ENCODE measurements at places on chromosomes 1 and 21.

DNA sequence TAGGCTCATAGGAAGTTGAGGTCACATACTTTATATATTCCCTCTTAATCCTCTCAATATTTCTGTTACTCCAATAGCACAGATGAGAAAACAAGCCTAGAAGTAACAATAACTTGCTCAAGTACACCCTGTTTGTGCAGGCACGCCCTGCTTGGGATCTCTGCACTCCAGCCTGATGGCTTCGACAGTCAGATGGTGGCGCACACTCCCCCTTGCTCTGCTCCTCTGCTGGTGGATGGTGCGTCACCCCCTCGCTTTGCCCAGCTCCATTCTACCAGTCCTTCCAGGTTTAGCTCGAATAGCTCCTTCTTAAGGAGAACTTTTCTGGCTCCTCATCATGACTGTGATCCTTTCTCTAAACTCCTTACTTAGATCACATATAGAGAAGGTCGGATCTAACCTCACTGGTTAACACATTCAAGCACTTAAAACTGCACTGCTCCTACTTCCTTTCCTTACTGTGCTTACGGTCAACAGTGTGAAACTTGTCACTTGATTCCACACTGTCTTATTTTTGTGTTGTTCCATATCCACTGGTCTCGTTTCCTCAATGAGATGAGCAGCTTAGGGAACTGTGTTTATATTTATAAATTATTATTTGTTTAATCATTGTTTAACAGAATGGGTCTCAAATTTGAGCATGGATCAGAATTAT lies 3.0 kb downstream of the TSPAN2 start:
- DNase-seq = no peak

- no peak for DNase-seq
Measured at GRCh38 chr1:72186733-72187307, 95.5 kb downstream of the NEGR1 start.

GRCh38 chr1:200837931-200838571 lies 34.7 kb upstream of the GPR25 start:
- DNase-seq = peak; percentile 5

GRCh38 chr21:27954543-27955165 lies 987.8 kb upstream of the ADAMTS5 start:
- DNase-seq = no peak

DNA sequence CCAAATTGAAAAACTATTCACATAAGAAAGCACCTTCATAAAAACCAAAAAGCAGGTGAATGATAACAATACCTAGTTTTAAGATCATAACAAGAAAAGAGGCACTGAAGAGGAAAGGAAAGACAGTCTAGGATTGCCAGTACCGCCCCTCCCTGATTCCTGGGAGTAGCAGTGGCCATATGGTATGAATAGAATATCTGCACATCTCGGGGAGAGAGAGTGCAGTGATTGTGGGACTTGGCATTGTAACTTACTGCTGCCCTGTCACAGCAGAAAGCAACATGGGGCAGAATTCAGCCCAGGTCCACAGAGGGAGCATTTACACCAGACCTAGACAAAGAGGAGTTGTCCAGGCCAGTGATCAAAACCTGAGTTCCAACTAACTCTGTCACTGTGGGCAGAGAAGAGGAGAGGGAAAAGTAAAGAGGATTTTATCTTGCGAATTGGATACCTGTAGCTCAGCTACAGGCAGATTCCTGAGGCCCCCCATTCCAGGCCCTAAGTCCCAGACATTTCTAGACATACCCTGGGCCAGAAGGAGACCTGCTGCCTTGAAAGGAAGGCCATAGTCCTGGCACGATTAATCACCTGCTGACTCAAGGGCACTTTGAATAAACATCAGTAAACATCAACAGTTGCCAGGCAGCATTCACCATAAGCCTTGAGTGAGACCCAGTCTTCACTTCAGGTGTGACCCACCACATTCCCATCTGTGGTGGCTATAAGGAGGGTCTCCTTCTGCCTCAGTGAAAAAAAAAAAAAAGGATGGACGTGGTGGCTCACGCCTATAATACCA lies 397.5 kb downstream of the TGFB2 start:
- DNase-seq = no peak

DNA sequence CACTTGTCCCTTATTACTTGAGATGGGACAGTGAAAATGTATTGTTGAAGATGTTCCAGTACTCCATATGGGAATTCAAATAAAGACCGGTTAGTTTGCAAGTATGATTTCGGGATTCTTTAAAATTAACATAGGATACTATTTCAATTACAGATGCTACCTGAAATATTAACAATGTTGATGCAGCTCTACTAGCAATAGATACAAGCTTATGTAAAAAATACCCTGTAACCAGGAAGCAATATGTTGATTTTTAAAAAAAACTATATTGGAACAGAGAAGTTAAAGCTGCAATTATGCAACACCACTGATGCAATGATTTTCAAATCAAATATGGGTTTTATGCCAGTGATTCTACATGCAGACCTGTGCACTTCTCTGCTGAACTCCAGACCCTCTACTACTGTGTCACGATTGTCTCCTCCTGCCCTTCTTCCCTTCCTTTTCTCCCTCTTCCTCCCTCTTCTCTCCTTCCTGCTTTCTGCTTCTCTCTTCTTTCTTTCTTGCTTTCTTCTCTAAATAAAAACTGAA lies 179.2 kb downstream of the ATP6V1G3 start:
- DNase-seq = no peak

DNA sequence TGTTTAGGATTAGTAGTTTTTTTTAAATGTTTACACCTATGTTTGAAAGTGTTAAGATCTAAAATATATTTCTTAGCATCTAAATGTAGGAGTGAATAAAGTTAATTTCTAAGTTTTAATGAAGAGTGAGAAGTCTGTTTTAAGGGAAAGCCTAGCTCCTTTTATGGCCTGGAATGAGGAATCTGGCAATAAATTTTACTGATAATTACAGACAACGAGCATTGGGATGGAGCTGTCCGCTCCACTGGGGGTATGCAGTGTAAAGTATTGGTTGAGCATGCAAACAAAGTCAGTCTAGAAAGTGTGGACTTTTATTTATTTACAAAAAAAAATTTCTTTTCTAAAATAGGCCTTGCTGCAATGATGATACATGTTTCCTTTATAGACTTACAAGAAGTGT lies 19.0 kb downstream of the CLIC6 start:
- no peak for DNase-seq

GRCh38 chr1:31524186-31524901 lies 52.0 kb upstream of the TINAGL1 start:
- no peak for DNase-seq

- DNase-seq = no peak
Measured at GRCh38 chr1:6859415-6860343, 74.4 kb downstream of the CAMTA1 start.

GRCh38 chr1:28322194-28322593 lies 6.6 kb upstream of the MED18 start:
- no peak for DNase-seq

- DNase-seq = no peak
Measured at GRCh38 chr1:236948381-236948780, 55.9 kb downstream of the MT1HL1 start.

GRCh38 chr1:186208405-186209129 lies 166.5 kb downstream of the TPR start:
- DNase-seq = no peak

- no peak for DNase-seq
Measured at GRCh38 chr1:80633947-80634706, 1166.6 kb upstream of the ADGRL2 start.

DNA sequence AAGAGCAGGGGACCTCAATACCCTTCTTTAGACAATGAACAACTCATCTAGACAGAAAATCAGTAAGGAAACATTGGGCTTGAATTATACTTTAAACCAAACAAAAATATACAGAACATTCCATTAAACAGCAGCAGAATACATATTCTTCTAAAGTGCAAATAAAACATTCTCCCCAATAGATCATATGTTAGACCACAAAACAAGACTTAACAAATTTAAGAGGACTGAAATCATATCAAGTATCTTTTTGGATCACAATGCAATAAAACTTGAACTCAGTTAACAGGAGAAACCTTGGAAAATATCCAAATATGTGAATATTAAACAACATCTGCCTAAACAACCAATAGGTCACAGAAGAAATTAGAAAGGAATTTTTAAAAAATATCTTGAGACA lies 47.7 kb upstream of the HP1BP3 start:
- no peak for DNase-seq

DNA sequence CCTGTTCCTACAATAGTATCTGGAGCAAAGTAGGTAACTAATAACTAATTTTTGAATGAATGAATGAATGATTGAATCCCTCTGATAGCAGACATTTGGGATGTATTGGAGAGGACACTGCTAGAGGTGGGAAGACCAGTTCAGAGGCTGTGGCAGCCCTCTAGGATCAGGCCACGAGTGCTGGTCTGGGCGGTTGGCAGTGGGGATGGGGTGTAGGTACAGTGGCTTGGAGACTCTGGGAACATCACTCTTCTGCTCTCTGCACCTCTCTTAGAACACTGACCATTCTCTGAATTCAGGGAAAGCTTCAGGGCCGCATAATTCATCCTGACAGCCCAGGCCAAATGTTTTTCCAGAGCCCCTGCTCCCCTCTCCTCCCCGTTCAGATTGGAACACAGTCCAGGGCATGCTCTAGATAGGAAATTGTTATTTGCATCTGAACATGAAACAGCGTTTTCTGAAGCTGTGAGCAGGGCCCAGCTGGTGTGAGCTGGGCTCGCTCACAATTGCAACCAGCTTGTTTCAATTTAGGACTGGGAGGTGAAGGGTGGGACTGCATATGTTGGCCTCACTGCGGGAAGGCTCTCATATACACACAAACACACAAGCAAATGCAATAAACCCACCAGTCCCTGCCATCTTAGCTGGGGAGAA lies 253.1 kb upstream of the USP24 start:
- DNase-seq = no peak

- no peak for DNase-seq
Measured at GRCh38 chr1:204721373-204722055, 36.0 kb upstream of the LRRN2 start.

DNA sequence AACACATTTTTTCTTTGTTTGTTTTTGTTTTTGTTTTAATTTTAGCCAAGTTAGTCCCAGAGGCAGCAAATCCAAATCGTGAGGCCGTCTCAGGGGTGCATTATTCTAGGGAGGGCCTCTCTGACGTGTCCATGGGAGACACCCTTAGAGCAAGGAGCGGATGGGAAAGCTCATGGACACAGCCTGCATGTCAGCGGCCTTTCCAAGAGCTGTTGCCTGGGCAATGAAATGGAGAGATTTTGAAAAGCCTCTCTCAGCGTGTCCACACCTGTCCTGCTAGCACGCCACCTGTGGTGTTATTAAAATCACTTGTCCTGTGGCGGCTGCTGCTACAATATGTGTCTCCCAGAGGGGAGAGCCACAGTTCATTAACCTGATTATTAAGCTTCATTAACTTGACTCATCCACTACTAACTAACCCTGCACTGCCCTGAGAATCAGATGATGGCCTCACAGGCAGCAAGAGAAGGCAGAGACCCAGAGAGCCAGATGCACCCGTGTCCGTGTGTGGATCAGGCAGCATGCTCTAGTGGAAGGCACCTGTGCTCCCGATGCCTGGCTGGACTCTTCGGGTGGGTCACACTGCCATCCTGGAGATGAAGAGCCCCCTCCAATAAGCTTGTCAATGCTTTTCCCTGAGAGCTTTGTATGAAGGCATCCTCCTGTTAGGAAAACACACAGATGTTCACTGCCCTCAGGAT lies 133.3 kb downstream of the PGBD5 start:
- DNase-seq = no peak

DNA sequence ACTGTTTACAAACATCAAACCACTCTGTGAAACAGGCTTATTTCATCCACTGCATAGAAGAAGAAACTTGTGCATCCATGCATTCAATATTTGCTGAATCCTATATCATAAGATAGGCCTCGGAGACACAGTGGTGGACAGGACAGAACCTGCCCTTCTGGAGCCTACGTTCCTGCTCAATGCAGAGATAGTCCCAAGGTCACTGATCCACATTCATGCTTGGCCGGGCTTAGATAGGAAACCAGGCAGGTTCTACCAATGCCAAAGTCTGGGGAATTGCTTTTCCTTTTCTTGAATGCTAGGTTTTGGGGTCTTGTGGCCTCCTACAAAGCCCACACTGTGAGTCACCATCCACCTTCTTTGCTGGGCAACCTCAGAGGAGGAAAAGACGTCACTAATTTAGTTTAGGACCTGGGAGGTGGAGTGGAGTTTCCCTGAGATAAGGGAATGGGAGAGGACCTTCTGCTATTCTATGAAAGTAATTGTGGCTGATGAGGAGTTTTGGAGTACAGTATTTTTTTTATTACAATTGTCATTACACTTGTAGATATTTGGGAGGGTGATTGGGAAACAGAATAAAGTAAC lies 99.7 kb upstream of the CD34 start:
- DNase-seq = no peak

DNA sequence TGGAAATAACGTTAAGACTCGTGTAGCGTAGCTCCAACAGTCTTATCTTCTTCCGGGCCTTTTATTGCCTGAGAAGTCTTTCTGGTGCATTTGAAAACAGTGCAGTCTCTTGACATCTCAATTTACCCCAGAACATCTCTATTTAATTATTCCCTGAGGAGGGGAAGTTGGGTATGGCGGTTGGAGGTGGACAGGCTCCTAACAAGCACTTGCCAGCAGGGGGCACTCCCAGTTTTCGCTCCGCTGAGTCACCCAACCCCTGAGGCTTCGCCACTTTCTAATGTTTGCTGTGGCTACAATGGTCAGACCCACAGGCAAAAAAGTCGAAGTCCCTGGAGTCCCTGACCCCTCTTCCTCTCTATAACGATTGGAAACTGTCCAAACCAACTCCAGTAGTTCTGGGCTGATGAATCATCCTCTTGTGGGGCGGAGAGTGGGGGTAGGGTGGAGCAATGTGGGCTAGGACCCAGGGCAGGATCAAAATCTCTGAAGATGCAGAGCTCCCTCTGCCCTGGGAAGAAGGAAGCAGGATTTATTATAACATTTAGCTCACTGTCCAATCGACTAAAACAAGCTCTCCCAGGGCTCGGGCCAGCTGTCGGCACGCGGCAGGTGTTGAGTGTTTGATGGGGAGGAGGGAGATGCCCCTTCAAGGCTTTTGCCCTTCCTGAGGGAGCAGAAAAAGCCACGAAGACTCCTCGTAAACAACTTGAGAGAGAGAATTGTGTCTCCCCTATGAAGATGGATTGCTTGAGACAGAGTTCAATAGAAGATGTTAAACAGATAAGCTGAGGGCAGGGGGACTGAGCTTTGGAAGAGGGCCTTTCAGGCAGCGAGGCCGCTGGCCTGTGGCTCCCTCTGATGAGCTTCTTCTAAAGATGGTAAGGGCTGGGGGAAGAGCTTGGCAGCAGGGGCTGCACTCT lies 85.7 kb downstream of the BRINP2 start:
- DNase-seq = no peak

- no peak for DNase-seq
Measured at GRCh38 chr1:12450756-12451559, 167.1 kb downstream of the DHRS3 start.

DNA sequence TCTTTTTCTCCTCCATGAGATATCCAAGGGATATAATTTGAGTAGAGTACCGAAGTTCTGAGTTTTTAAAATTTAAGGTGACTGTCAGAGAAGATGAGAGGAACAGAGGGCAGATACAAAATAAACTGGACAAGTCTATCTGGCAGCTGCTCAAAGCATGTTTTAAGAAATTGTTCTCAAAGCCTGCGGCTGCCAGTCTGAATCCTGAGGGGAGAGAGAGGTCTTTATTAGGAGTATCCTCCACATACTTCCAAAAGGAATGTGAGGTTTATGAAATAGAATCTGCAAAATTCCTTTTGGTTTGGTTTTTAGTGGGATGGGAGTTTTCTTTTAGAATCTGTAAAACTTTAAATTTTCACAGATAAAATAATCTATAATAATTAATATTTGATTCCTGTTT lies 41.3 kb downstream of the TTC13 start:
- no peak for DNase-seq

- no peak for DNase-seq
Measured at GRCh38 chr1:189175889-189176288, 1301.8 kb downstream of the BRINP3 start.

- no peak for DNase-seq
Measured at GRCh38 chr1:179817789-179818188, 59.8 kb downstream of the TOR1AIP2 start.
